Type B pancreatic cell (in vitro differentiated cells): ENCODE measurements at places on chromosomes 3 and 15.

GRCh38 chr3:178109691-178110090, 426.5 kb upstream of the KCNMB2 start:
- DNase-seq, result no peak

- DNase-seq, result no peak
Measured at GRCh38 chr3:172726380-172726779, 15.5 kb upstream of the NCEH1 start.

DNA sequence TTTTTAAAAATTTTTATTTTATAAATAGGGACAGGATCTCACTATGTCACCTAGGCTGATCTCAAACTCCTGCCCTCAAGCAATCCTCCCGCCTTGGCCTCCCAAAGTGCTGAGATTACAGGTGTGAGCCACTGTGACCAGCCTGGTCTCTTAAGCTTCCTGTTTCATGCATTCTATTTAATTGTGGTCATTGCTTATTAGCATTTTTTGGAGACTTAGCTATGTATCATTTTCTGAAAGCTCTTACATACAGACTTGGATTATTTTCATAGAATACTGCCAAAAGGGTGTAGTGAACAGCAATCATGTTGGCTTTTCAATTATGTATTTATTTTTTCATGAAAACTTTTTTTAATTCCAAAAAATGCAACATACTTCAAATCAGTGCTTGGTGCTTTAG, 51.5 kb upstream of the DCUN1D1 start:
- no peak for DNase-seq

DNA sequence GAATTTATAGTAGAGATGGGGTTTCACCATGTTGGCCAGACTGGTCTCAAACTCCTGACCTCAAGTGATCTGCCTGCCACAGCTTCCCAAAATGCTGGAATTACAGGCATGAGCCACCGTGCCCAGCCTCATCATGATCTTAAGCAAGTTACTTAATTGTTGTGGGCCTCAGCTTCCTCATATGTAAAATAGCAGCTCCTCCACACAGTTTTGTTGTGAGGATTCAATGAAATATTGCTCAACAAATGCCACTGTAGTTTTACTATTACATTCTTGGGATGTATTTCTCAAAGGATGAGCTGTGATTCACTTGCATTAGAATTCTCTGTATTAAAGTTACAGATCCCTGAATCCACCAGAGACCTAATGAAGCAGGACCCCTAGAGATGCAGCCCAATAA, 168.8 kb downstream of the ADAMTS9 start:
- DNase-seq, result no peak

DNA sequence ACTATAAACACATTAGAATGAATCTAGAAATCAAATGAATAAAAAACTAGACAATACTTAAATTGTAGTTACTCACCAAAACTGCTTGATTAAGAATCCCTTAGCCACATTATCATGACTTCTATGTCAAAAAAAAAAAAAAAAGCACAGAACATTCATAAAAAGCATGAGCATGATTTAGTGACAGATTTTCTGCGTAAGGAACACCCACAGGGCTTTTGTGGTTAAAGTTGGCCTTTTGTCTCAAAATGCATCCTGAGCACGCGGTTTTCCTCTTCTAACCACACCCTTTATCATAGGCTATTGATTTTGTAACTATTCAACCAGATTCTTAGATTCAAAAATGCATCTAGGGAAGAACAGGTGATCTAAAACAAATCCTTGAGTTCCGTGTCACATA, 334.0 kb upstream of the NR2F2 start:
- DNase-seq, result no peak

DNA sequence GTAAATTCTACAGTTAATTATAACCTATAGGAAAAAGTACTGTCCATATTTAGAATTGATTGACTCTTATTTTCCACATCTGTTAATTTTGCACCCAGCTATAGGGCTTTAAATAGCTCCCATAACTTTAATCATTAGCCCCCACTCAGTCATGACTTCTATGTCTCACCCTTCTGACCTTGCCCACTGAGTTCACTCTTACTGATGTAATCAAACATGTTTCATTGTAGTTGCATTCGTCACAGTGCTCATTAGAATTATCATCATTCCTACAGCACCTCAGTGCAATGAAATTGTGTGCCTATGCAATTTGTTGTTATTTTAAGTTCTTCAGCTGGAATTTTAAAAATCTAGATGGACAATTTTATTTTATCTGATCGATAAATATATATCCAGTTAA, 151.4 kb downstream of the TIGIT start:
- DNase-seq, result no peak
